ENCODE measurements at places on chromosomes 5 and 9.

DNA sequence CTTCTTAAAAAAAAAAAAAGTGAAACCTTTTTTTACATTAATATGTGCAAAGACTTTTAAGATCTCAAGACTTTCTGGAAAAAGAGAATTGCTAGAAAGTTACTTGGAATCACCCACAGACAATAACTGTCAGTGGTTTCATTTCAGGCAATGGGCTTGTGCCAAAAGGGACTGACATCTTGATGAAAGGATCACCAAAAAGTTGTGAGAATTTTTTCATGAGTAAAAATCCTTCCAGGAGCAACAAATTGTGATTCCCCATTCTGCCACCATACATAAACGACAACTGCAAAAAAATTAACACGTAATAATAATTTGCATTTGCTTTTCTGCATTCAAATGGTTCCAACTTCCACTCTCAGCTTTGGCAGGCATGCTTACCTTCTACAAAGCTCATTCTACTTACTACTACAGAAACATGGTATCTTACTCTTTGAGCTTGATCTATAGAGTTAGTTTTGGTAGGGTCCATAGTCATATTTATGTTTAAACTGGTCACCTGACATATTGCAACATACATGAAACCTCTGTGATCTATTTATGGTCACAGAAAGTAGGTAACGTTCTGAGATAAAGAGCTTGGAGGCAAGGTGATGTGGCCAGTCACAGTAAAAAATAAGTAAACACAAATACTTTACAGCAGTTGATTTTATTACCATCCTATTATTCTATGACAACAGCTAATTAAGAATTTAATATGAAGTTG, 3.0 kb downstream of the NREP start:
- DNase-seq = no peak

DNA sequence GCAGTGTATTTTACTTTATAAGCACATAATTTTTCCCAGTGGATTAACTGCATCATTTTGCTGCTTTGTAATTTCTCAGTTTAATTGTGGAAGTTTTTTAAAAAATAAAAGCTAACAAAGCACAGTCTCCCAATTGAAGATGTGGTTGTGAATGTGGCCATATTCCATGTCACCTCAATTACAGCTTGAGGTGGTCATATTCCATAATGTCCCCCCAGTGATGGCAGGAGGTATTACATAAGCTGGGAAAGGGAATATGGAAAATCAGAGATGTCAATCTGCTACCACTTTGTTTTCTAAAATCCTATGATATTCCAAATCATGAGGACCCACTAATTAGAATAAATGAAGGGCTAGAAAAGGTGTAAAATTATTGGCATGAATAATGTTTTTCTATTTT, 1672.0 kb upstream of the CDH9 start:
- no peak for DNase-seq

GRCh38 chr5:136699651-136700050, 334.3 kb upstream of the TRPC7 start:
- DNase-seq = no peak

DNA sequence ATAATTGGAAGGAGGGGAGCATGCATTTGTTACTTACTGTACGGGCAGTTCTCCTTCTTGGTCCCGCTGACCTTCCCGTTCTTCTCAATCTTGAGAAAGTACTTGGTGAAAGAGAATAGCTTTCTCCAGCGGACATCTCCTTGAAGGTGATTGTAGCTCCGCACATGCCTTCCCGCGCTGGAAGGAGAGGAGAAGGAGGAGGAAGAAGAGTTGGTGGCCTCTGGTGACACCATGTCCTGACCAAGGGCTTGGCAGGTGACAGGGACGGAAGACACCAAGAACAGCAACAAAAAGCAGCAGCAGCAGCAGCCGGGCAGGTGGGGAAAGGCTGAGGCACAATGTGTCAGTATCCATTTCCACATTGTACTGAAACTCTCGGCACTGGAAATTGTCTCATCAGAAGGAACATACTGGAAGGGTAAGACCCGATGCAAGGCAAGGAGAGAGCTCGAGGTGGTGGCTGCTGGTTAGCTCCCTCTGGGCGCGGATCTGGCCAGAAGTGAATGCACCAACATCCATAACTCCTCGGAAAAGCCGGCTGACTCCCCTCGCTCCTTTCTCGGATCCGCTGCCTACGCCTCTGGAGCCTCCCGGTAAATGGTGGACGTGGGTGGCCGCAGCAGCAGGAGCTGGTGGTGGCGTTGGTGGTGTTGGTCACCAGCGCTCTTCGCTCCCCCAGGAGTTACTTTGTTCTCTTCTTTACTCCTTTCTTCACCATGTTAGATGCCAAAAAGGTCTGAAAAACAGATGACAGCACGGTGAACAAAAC, 715 bp downstream of the FGF10 start:
- no peak for DNase-seq

- DNase-seq = peak; percentile 63
Observed at GRCh38 chr5:34756781-34757624, 82.0 kb upstream of the TTC23L start.

DNA sequence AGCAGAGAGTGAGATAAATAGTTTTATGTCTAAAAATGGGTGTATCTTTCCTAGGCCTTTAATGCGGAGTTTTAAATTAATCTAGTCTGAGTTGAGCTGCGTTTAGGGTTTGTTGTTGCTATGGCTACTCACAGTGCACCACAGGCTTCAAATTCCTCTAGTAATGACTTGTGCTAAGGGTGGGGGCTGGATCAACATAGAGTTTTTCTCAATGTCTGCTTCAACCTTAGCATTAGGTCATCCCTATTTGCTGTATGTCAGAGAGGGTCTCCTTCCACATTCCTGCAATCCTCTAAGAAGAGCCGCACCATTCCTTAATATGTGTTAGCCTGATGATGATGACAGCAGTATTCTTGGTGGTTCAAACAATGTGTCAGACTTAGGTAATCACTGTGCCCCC, 465.6 kb upstream of the KIF2A start:
- DNase-seq = no peak

GRCh38 chr5:55222985-55223811, 3.9 kb downstream of the MCIDAS start:
- no peak for DNase-seq

GRCh38 chr5:123180178-123180577, 91.1 kb downstream of the PRDM6 start:
- no peak for DNase-seq

All from HuH-7.5 (cell line).